Cardiac muscle cell (in vitro differentiated cells and primary cell): ENCODE measurements at places on chromosomes 1 and 21. TPM values are rescaled to one million over a fixed set of nuclear protein-coding genes. Genes with fewer than 3 reads are reported as not detected.

PROX1 gene
- 12.8 and 28.7 TPM in 2 replicates for total RNA-seq

GRCh38 chr1:215210167-215210566 lies 127.6 kb downstream of the KCNK2 start:
- DNase-seq: no peak

INKA2 gene
- 7.5 and 11.1 TPM in 2 replicates for total RNA-seq

DNA sequence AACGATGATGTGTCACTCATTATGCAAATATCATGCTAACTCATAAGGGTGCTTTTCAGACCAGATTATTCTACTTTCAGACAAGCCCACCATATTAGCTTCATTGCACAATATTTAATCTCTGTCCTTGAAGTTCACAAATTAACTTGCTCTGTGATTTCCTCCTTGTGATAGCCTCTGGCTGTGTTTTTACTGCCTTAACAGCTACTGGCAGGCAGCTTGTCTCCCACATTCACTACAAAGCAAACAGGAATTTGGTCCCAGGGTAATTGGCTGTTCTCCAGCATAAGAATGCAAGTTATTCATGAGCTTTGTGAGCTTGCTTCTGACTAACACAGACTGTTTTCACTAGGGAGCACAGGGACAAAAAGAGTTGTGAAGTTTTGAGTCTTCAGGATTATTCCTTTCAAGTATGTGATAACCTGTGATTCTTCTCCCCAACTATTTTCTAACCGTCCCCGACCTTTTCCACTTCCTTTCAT lies 87.9 kb upstream of the HMCN1 start:
- peak; percentile 85 for DNase-seq

DNA sequence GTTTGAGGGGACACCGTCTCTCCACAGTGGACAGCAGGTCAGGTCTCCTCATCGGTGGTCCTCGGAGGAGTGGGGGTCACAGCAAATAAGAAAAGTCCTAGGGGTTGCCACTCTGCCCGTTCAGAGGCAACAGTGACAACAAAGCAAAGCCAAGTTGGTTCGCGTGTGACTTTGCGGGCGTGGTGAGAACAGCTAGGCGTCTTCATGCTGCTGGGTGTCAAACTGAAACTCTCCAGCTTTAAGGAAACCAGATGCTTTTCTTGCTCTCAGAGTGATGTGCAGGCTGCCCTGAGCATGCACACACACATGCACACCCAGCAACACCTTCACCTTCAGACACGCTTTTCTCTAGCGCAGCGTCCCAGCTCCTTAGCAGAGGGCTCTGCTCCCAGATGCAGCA lies 70.1 kb upstream of the ARHGEF16 start:
- no peak for DNase-seq

APOBEC4 gene
- total RNA-seq: not detected in 2 replicates

DNA sequence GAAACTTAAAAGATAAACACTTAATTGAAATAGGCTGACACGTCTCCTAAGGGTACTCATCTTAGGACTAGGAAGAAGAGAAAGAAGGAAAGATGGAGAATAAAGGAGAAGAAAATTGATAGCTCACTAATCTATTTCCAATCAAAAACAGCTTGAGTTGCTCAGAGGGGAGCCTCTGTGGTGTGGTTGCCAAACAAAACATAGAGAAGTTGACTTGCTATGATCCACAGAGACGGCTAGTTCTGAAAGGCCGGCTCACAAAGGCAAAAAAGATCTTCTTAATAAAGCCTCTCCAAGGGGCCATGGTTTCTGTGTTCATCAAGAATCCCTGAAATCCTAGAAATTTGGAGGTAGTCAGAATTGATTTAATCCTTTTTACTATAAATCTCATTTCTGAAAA lies 644.1 kb downstream of the LMO4 start:
- DNase-seq: no peak

- DNase-seq: no peak
Measured at GRCh38 chr21:14737284-14737691, 191.2 kb upstream of the SAMSN1 start.

GRCh38 chr1:86950712-86951419 lies 36.4 kb downstream of the HS2ST1 start:
- no peak for DNase-seq

GRCh38 chr1:19866758-19867157 lies 15.4 kb upstream of the OTUD3 start:
- no peak for DNase-seq

LMOD1 gene
- total RNA-seq: 48.3 and 75.6 TPM in 2 replicates

GRCh38 chr1:20440785-20441200 lies 45.2 kb downstream of the CAMK2N1 start:
- DNase-seq: peak; percentile 54

AMPD1 gene
- total RNA-seq: not detected in 2 replicates

- no peak for DNase-seq
Measured at GRCh38 chr1:156586323-156586722, 5.3 kb upstream of the NAXE start.

LAMC2 gene
- 0.32 and 0.42 TPM in 2 replicates for total RNA-seq

MAP10 gene
- 9.8 and 14.7 TPM in 2 replicates for total RNA-seq

LYPLA2 gene
- 73.6 and 131 TPM in 2 replicates for total RNA-seq

FCER1G gene
- total RNA-seq: not detected in 2 replicates

- no peak for DNase-seq
Measured at GRCh38 chr21:15729346-15729673, 472 bp upstream of the USP25 start.

DNA sequence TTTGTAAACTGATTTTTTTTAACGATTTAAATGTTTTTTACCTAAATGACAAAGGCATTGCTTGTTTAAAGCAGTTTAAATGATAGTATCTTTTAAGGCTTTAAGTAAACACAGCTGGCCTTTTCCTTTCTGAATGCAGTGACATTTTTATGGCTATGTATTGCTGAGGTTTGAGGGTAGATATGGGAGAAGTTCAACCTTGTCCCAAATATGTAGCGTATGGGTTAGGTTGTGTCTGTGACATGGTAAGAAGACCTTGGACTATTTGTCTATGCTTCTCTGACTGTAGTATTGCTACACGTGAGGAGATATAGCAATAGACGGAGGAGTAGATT lies 32.5 kb downstream of the PKNOX1 start:
- no peak for DNase-seq

CHRNB2 gene
- 0.12 and 0.46 TPM in 2 replicates for total RNA-seq

DNA sequence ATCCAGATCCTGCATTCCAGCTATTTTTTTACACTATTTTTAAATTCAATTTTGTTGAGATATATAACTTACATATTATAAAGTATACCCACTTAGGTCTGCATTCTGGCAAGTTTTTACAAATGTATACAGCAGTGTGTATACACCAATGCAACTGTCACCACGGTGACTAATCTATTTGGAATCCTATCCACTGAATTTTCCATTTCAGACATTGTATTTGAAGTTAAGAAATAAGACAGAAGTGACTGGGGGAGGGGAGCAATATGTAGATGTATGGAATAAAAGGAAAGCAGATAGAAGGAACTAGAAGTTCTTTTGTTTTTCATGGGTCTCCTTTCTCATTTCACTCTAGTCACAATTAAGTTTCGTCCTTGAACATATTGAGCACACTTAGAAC lies 431.5 kb upstream of the CHRM3 start:
- DNase-seq: no peak

DNA sequence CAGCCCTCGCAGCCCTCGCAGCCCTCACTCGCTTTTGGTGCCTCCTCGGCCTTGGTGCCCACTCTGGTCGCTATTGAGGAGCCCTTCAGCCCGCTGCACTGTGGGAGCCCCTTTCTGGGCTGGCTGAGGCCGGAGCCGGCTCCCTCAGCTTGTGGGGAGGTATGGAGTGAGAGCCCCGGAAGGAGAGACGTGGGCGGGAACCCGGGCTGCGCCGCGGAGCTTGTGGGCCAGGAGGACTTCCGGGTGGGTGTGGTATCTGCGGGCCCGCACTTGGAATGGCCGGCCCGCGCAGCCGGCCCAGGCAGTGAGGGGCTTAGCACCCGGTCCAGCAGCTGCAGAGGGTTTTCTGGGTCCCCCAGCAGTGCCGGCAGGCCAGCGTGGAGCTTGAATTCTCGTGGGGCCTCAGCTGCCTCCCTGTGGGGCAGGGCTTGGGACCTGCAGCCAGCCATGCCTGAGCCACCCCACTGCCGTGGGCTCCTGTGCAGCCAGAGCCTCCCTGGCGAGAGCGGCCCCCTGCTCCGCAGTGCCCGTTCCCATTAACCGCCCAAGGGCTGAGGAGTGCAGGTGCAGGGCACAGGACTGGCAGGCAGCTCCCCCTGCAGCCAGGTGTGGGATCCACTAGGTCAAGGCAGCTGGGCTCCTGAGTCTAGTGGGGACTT lies 9.9 kb upstream of the CFHR2 start:
- DNase-seq: no peak

DNA sequence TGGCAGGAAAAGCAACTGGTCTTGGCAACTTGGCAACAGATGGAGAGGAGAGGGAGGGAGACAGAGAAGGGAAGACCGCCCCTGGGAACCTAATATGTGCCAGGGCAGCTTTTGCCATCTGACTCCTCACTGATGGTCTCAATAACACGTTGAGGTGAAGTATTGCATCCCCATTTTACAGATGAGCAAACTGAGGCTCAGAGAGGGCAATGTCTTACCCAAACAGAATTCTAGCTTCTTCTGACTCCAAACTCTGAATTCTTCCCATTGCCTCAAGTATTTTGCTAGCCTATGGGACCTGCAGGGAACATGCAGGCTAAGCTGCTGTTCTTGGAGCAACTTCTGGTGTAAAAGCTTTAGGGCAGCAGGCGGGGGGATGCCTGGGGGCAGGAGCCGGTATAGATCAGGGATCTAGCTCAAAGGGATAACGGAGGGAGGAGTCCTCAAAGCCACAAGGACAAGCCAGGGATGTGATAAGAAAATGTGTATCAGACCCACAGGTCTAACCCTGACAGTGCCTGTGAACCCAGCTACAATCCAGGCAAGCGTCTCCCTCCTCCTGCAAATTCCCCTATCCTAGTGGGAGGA lies 7.2 kb upstream of the GUCA2A start:
- no peak for DNase-seq

SLC27A3 gene
- 20.7 and 27.7 TPM in 2 replicates for total RNA-seq

C1QA gene
- not detected in 2 replicates for total RNA-seq

EDN2 gene
- total RNA-seq: 0.92 and 0.98 TPM in 2 replicates

LAMC1 gene
- total RNA-seq: 201 and 329 TPM in 2 replicates

DNA sequence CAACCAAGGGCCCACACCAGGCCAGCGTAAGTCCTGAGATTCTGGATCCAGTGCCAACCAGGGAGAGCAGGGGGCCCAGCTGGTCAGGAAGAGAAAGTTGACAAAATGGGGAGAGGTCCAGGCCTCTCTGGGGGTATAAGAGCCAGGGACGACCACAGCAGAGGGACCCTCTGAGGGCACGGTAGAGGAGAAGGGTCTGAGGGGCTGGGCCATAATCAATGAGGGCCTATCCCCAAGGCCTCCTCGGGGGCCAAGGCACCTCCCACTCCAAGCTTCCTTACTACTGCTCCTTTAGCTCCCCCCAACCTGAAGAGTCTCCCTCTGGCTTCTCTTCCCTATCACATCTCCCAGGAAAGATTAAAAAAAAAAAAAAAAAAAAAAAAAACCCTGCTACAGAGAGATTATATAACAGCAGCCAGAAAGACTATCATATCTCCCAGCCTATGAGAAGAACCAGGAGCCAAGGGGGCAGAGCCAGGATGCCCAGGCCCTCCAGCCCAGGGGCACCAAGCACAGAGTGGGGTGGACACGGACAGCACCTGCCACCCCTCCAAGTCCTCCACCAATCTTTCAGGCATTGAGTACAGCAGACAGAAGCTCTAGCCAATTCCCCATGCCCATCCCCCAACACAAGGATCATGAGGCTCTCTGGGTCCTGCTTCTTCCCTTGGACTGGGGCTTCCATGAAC lies 2.7 kb downstream of the MEF2D start:
- no peak for DNase-seq

- no peak for DNase-seq
Measured at GRCh38 chr1:171844381-171844780, 3.1 kb downstream of the DNM3 start.

DNA sequence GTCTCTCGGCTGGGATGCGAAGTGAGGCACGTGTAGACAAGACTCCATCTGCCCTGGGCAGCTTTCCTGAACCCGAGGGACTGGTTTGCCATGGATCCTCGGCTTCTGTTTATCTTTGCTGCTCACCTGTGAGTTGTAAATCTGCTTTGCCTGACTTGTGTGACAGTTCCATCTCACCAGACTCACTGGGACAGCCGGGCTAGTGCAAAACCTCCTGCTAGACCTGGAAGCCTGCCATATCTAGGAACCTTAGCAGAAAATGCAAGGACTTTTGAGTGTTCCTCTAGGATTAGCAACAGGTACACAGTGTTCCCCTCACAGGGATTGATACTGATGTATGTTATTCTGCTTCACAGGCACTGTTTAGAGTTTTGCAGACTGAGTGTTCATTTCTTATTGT lies 218.6 kb downstream of the URB2 start:
- no peak for DNase-seq

PM20D1 gene
- not detected in 2 replicates for total RNA-seq

DNA sequence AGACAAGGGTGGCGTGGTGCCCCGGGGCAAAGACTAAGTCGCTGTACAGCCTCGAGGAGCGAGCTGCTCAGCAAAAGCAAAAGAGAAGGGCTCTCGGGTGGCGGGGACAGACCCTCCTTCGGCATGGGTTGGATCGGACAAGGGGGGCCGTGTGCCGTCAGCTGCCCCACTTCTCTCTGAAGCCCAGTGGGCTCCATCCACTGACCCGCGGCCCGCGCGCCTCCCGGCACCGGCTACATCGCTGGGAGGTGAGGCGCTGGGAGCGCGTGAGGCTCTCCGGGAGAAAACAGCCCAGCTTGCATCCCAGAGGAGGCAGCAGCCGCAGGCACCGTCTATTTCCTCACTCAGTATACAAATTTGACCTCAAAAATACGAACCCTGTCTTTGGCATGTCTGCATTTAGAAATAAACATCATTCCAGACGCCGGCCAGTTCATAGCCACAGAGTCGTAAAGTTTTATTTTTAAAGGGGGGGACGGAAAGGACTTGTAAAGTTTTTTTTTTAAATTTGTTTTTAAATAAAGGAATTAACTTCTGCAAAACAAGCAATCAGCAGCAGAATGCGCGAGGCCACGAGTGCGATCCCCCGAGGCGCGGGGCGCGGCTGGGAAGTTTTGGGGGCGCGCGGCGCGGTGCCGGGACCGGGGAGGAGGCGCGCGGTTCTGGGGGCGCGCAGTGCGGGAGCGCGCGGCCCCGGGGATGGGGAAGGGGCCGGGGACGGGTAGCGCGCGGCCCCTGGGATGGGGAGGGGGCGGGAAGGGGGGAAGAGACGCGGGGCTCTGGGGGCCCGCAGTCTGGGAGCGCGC lies 689 bp upstream of the GPR137B start:
- peak; percentile 52 for DNase-seq

DNA sequence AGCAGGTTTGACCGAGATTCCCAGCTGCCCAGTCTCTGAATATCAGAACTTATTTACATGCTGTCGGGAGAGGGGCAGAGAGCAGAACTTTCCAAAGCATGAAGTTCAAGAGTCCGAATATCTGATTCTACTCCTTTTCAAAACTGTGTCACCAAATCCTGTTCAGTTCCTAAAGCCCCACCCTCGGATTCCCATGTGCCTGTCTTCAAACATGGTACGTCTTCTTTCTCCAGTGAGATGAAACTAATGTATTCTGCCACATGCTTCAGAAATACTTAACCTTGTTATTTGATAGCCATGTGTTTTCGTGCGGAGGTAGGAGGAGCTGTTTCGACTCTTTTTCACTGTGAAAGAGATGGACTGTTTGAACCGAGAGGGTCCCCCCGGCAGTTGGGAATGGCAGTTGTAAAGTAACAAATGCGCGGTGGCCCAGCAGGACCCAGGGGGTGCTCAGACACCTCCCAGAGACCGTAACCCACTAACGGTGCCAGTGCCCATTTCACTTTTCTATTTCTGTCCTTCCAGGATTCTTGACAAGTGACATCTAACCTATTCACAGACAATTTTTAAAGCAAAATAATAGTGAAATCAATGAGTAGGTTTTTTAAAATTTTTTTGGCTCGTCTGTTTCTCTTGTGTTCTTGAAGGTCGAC lies 67.2 kb downstream of the ZBTB18 start:
- peak; percentile 17 for DNase-seq

GRCh38 chr1:100382657-100383056 lies 30.4 kb downstream of the CDC14A start:
- no peak for DNase-seq
